ENCODE measurements at places on chromosomes 16 and 17. TPM values are rescaled to one million over a fixed set of nuclear protein-coding genes. Genes with fewer than 3 reads are reported as not detected.

Gene CHRNE
- 1.2 TPM for polyA plus RNA-seq

Gene CCL1
- not detected for polyA plus RNA-seq

Gene GRB7
- polyA plus RNA-seq = 38.8 TPM

Gene CHST4
- 0.55 TPM for polyA plus RNA-seq

Gene RNF135
- 20.1 TPM for polyA plus RNA-seq

Gene CBLN1
- polyA plus RNA-seq = 0.32 TPM

Gene GINS2
- polyA plus RNA-seq = 21.2 TPM

Gene CHST6
- polyA plus RNA-seq = 0.98 TPM

Gene KRT16
- polyA plus RNA-seq = not detected

Gene KRT32
- polyA plus RNA-seq = not detected

Gene IRX5
- polyA plus RNA-seq = 5.2 TPM

Gene PIK3R6
- 0.85 TPM for polyA plus RNA-seq

Gene PABPN1L
- not detected for polyA plus RNA-seq

Gene ZMYND15
- polyA plus RNA-seq = 0.32 TPM

Gene FLOT2
- polyA plus RNA-seq = 78.5 TPM

- no peak for DNase-seq
These were observed 11.6 kb downstream of the SUPT4H1 start for GRCh38 chr17:58340405-58340876.

- peak; percentile 80 for DNase-seq
These were observed 162.8 kb downstream of the FOXL1 start for GRCh38 chr16:86740906-86741799.

DNA sequence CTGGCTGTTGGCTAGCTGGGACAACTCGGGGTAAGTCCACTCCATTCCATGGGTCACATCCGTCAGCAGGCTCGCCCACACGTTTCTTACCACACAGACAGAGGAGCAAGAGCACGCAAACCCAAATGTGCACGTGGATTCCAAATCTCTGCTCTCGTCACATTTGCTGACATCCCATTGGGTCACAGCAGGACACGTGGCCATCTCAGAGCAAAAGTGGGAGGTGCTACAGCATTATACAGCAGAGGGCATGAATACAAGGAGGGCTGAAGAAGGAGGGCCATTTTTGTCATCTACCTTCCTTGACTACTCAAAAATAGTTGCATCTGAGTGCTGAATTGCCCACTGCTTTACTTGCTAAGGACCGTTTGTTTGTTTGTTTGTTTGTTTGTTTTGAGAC, 84.7 kb downstream of the RBBP6 start:
- no peak for DNase-seq

- no peak for DNase-seq
These were observed 81.1 kb downstream of the FTO start for GRCh38 chr16:53785044-53785443.

DNA sequence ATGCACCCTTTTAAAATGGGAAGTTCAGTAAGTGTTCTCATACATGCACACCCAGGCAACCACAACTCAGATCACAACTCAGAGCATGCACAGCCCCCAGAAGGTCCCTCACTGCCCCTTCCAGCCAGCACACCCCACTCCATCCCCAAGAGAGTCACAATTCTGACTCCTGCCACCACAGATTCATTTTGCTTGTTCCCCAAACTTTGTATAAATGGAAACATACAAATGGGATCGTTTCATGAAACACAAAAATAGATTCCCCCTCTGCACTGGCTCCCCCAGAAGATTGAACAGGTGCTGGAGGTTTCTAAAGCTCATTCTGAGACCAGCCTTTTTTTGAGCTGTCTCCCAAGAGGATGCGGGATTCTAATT, 3.3 kb upstream of the TNFRSF13B start:
- no peak for DNase-seq

GRCh38 chr17:21001111-21001812, 41.5 kb downstream of the USP22 start:
- DNase-seq = no peak

GRCh38 chr17:17435323-17435722, 41.5 kb upstream of the MED9 start:
- no peak for DNase-seq

DNA sequence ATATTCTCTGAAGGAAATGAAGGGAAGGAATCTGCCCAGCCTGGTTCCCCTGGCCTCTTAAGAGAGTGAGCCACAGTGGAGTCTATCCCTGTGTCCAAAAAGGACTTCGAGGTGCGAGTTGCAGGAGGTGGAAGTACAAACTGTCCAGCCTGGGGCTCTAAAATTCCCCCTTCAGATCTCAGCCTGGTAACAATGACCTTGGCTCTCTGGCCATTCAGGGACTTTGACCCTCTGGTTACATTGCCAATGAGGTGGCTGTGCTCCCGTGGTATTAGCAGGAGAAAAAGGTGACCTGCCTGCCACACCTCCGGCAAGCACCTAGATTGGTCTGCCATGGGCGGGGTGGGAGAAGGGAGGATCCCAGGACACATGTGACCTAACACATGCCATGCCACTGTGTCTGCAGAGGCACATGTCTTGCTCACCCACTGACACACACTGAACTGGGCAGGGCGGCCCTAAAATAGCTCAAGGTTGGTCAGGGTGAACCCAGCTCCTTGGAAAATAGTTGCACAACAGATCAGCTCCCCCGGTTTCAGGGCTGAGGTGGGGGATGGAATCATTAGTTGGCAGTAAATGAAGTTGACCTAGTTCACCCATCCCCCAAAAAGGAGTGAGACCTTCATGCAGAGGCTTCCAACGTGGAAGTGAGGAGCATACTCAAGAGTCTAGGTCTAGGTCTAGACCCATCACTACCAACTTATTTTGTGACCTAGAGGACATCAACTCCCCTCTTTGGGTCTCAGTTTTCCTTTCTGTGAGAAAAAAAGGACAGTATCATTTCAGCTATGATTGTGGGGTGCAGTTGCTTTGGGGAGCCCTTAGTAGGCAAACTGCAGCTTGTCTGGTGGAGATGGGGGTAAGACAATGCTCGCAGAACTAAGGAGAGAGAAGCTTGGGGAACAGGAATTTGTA, 2.2 kb downstream of the NR1D1 start:
- no peak for DNase-seq

DNA sequence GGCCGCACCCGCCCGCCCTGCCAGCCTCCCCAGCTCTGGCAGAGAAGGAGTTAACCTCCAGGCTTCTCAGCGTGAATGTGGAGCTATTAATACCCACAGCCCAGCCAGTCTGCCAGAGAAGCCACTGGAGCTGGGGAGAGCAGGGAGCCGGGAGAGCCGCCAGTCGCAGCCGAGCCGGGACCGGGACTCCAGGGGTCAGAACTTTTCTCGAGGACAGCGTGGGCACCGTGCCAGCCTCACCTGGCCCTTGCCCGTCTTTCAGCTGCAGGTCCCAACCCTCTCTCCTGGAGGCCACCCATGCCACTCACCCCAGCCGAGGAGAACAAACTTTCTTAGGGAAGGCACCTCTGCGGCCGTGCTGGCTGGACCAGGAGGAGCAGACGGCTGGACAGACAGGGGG, 33.8 kb upstream of the SBK1 start:
- no peak for DNase-seq

- DNase-seq = no peak
These were observed 56.6 kb downstream of the ESRP2 start for GRCh38 chr16:68179196-68179795.

DNA sequence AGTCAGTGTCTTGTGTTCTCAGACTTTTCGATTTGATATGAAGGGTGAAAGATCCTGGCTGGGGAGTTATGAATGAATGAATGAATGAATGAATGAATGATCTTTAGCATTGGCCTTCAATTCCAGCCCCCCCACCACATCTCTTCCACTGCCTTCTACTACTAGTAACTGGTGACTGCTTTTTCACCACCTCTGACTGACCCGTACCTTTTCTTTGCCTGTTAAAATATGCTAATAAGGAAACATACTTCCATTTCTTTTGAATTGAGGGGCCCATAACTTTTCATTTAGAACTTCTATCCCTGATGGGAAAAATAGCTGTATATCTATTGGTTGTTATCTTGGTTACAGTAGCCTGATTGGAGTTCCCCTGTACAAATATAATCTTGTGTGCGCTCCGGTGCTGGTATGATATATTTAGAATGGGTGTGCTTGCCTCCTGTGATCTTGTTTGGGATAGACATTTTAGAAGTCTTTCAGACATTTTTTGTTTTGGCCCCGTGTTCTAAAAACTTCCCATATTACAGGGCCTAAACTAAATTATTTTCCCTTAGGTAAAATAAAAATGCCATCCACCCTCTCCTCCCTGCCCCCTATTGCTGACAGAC, 3.4 kb downstream of the LYRM1 start:
- DNase-seq = no peak

DNA sequence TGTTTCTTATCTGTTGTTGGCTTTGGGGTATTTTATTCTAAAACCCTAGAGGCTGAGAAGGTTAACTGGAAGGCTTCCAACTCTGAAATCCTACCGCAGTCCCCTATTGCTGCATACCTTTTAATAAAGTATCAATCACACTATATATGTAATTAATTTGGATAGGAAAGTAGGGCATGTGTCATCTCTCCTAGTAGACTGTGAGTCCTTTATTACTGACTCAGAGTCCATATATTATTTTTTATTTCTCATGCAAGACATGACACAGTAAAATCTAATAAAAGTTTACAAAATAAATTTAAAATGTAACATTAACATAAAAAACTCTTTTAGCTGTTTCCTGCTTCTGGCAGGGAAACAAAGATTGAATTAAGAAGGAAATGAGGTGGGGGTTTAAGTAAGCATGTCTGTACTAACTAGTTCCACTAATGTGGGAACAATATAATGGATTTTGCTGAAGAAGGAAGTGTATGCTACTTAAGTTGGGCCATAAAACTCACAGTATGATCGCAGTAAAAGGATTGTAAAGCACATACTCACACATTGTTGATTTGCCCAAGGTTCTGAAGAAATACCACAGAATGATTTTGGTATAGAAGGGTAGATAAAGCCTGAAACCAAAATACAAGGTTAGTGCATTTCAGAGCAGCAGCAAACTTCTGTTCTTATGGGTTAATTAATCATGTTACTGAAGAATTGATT, 97.6 kb upstream of the HLF start:
- peak; percentile 12 for DNase-seq

- no peak for DNase-seq
These were observed 53.8 kb upstream of the MTMR4 start for GRCh38 chr17:58568044-58568799.

- no peak for DNase-seq
These were observed 597 bp downstream of the OVCA2 start for GRCh38 chr17:2042390-2042847.

DNA sequence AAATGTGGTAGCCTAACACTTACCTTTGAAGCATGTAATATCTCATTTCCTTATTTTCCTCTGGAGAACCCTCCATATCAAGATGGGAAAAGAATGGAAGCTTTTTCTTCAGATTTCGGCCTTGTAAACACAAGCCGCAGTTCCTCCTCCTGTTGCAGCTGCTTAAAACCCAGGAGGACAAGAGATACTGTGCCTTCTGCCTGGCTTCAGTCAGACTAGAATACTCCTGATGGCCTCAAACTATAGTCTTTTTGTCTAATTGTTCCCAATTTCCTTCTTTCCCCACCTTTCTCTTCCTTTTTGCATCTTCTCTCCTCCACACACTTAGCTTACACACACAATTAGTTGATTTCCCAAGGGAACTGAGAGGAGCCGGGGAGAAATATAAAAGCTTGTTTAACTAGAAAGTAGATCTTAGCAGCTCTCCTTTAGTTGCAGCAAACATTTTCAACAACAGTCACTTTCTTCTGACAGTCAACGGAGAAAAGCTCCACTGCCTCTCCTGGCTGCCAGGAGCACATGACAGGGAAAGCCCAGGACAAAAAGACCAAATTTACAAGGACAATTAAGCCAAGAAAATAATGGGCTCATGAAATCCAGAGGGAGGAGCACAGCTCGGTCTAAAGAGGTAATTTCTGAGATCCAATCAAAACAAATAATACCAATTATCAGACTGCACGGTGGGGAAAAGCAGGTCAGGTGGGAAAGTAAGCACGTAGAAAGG, 76.4 kb upstream of the C17orf78 start:
- DNase-seq = peak; percentile 20

- DNase-seq = no peak
These were observed 9.3 kb downstream of the ADORA2B start for GRCh38 chr17:15954222-15954621.

DNA sequence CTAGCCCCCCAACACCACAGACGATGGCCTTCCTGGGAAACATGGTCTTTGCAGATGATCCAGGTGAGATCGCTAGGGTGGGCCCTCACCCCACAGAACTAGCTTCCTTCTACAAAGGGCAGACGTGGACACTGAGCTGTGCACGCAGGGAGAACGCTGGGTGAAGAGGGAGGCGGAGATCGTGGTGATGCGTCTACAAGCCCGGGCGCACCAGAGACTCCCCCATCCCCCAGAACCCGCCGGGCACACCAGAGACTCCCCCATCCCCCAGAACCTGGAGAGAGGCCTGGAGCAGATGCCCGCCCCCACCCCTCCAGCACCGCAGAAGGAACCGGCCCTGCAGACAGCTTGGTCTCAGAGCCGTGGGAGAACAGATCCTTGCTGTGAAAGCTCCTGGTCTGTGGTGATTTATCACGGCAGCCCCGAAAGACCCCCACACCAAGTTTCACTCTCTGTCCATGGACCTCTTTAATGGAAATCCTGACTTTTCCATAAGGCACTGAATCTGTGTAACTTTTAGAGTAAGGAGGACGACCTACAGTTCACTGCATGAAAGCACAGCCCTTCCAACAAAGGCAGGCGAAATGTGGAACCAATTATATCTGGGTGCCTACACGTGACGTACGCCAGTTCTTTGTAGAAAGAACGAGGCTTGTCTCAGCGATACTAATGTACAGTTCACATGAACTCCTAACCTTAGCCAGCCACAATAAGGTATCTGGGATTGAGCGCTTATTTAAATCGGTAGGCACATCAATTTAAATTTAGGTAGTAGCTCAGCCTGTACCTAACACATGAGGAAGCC, 88.5 kb downstream of the ANKRD11 start:
- no peak for DNase-seq

DNA sequence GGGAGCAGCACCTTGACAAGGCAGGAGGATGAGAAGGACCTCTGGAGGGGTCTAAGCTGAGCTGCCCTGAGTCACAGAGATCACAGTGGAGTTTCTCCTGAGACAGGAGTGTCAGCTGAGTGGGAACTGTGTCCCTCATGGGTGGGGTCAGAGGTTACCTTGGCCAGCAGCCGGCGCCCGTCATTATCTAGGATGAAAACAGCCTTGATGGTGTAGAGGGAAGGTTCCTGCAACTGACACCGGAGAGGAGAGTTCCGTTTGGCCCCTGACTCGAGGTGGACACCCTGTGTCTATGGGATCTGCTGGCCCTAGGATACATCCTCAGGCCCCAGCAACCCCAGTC, 933 bp downstream of the COPZ2 start:
- no peak for DNase-seq

- DNase-seq = no peak
These were observed 30.0 kb downstream of the FOXL1 start for GRCh38 chr16:86608301-86608747.

DNA sequence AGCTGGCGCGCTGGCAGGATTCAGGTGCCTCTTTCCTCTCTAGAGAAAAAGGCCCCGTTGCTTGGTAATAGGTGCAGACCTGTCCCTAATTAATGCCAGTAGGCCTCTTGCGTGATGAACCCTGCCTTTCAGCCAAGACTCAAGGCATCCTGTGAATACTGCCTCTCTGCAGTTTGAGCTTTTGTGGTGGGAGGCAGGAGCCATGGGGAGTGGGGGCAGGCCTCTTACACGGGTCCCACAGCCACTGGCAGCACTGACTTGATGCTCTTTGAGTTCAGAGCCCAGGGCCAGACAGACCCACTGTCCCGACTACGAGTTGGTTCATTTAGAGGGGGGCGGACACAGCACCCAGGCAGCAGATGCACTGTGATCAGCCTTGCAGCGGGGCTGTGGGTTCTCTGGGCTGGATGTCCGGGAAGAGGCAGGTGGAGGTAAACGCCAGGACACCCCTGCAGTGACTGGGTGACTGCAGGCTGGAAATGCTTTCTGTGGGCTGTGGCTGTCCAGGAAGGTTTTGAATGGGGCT, 237.0 kb downstream of the SEC14L1 start:
- DNase-seq = no peak

Data from left kidney (tissue), 8 donors.